ENCODE measurements at places on chromosomes 5 and 9.

DNA sequence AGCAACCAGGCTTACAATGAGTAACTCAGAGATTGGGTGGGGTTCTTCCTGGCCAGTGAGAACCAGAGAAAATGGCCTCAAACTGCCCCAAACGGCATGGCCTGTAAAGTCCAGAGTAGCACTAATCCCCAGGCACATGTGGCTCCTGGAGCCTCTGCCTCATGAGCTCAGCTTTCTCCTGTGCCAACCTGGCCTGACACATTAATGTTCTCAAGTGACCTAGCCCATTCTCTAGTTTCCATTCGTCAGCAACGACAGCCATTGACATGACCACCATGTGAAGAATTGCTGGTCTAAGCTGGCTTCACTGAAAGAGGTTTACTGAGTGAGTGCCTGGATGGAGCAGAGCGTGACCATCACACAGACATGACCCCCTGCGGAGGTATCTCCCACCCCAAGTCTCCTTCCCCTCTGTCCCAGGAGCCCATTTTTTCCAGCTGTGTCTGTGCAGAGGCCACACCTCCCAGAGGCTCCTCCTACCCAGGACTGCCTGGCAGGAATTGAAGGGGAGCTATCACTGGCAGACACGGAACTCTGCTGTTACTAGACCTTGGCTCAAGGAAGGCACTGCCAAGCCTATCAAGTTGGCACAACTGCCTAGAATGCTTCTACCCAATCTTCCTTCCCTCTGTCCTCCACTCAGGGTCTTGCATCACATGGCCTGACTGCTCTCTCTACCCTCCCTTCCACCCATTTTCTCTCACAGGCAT lies 59.0 kb upstream of the BOD1 start:
- DNase-seq: no peak

DNA sequence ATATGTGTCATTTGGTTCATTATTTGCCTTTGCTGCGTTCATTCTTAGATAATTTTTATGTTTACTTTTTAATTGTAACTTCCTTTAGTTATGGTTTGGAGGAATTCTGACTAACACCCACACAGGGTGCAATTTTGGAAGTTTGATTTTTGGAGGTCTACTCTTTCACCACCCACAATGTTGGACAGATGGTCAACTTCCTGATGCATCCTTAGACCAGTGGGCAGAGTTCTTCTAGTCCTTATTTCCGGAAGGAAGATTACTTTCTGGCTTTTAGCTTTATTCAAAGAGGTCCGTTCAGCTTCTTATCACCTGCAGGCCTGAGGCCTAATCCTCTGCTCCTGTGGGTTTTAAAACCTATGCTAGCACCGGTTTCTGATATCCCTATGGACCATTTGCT lies 126.7 kb downstream of the MTX3 start:
- no peak for DNase-seq

GRCh38 chr9:10112070-10112469 lies 500.7 kb downstream of the PTPRD start:
- DNase-seq: no peak

DNA sequence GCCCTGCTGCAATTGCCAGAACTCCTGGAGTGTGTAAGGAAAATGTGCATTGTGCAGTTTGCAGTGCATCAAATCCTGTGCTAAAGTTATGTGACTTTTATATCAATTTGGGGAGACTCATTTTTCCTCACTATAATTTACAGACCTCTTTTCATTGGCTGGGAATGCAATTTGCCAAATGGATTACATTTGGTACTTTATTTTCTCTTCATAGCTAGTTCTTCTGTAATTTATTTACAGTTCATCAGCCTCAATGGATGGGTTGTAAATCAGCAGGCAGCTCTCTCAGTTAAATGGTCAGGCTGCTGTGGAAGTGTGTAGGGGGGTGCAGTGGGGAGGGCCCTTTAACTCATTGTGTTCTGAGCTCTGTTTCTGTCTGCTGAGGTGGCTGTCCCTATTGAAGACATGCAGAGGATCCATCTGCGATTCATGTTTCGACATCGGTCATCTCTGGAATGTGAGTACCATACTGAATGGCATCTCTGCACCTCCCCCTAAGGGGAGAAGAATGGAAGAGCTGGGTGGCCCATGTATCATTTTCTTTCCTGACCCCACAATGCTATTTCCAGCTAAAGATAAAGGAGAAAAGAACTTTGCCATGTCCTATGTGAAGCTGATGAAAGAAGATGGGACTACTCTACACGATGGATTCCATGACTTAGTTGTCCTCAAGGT lies 74.6 kb downstream of the DOCK2 start:
- no peak for DNase-seq

- no peak for DNase-seq
Observed at GRCh38 chr5:141815051-141815795, 63.0 kb downstream of the PCDH1 start.

Data from GM04503 (cell line).